CD4-positive, alpha-beta T cell treated with Interferon gamma for 1 hour (primary cell): ENCODE measurements at places on chromosomes 4 and X.

GRCh38 chr4:156581282-156582063, 390.1 kb downstream of the PDGFC start:
- DNase-seq: no peak

- no peak for DNase-seq
Measured at GRCh38 chr4:188719794-188720193, 580.6 kb downstream of the TRIML1 start.

DNA sequence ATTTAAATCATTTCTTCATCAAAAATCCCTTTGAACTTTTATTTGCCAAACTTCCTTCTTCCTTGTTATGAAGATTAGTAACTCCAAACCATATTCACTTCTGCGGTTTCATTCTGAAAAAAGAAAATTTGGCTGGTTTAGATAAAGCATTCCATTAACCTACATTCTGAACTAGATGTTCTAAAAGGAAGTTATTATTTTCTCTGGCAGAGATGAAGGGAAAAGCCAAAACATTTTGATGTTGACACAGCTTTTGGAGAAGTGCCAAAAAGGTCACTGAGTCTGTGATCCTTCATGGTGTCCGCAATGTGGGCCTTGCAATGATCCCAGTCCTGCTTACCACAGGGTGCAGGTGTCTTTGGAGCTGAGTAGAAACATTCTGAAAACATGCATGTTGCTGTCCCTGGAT, 36.0 kb downstream of the CXCL8 start:
- no peak for DNase-seq

DNA sequence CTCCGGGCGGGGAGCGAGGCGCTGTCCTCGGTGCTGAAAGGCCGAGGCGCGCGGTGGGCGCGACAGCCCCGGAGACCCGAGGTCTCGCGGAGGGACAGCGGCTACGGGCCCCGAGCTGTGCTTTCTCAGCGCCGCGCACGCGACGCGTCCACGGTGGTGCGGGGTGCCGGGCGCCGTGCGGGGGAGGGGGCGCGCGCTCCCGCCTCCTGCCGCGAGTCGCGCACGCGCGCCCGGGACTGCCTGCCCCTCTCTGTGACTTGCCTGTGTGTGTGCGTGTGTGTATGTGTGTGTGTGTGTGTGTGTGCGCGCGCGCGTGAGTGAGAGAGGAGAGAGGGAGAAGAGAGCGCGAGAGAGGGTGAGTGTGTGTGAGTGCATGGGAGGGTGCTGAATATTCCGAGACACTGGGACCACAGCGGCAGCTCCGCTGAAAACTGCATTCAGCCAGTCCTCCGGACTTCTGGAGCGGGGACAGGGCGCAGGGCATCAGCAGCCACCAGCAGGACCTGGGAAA, at the start of gene GRIA2:
Gene GRIA2 (plus strand): TSS at position 358 of the 511 bp plus-strand sequence. CDS start 315 bp downstream, outside the sequence.
- DNase-seq: no peak

GRCh38 chr4:123232439-123232838, 164.2 kb upstream of the SPRY1 start:
- DNase-seq: no peak

- DNase-seq: no peak
Measured at GRCh38 chr4:80074651-80075050, 1.6 kb upstream of the ANTXR2 start.

GRCh38 chr4:3792813-3793212, 26.6 kb downstream of the ADRA2C start:
- DNase-seq: no peak

GRCh38 chrX:153885208-153885787, 675 bp downstream of the L1CAM start:
- no peak for DNase-seq

DNA sequence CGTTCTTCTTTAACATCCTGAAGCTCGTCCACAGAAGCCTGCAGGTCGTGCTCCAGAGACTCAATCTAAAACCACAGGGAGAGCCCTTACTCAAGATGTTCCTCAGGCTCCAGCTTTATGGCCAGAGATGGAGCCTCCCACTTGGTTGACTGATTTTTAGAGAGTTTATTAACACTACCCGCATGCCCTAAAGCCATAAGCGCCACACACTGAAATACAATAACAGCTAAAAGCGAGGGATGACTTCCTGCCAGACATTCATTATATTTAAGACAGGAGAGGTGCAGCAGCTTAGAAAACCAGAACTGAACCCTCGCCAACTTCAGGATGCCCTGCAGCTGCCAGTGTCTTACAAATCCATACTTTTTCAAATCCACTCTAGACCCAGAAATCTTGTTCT, 42.0 kb downstream of the SOD3 start:
- no peak for DNase-seq
